ENCODE measurements at places on chromosomes 12 and 14. TPM values are rescaled to one million over a fixed set of nuclear protein-coding genes. Genes with fewer than 3 reads are reported as not detected.

Gene GDF3
- not detected for total RNA-seq

Gene DYNC1H1
- total RNA-seq: 1,206 TPM

Gene CCDC184
- 28.3 TPM for total RNA-seq

Gene DIABLO
- total RNA-seq: 41.2 TPM

GRCh38 chr12:74319886-74320285 lies 217.7 kb upstream of the ATXN7L3B start:
- no peak for DNase-seq

GRCh38 chr12:84712747-84713146 lies 199.9 kb downstream of the SLC6A15 start:
- no peak for DNase-seq

GRCh38 chr12:93855261-93855660 lies 178.1 kb downstream of the CRADD start:
- DNase-seq: no peak

GRCh38 chr12:20018406-20018805 lies 349.9 kb upstream of the PDE3A start:
- no peak for DNase-seq

- no peak for DNase-seq
Measured at GRCh38 chr14:51869411-51870100, 9.1 kb downstream of the GNG2 start.

DNA sequence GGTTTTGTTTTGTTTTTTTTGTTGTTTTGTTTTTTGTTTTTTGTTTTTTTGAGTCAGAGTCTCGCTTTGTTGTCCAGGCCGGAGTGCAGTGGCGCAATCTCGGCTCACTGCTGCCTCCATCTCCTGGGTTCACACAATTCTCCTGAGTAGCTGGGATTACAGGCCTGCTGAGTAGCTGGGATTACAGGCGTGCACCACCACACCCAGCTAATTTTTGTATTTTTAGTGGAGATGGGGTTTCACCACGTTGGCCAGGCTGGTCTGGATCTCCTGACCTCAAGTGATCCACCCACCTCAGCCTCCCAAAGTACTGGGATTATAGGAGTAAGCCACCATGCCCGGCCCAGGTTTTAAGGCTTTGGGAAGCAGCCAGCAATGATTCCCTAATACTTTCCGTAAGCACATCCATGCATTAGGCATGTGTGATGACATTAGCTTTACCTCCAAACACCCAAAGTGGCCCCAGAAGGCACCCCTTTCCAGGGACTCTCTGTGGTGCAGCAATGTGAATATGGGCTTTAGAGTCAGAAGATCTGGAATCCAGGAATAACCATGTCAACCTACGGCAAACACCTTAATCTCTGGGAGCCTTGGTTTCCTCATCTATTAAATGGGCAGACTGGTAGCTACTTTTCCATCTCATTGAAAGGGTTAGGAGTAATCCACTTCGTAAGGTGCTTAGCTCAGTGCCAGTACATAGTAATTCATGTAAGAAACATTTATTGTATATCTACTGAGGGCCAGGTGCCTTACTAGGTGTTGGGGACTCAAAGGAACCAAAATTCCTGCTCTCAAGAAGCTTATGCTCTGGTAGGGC lies 152.9 kb downstream of the ZFP36L1 start:
- DNase-seq: no peak
